ENCODE measurements at places on chromosomes 12 and 14.
A peak's percentile ranks its signal among the peaks of the same experiment; 100 is the strongest.

GRCh38 chr12:63163541-63163940 lies 12.5 kb upstream of the AVPR1A start:
- DNase-seq, result no peak

DNA sequence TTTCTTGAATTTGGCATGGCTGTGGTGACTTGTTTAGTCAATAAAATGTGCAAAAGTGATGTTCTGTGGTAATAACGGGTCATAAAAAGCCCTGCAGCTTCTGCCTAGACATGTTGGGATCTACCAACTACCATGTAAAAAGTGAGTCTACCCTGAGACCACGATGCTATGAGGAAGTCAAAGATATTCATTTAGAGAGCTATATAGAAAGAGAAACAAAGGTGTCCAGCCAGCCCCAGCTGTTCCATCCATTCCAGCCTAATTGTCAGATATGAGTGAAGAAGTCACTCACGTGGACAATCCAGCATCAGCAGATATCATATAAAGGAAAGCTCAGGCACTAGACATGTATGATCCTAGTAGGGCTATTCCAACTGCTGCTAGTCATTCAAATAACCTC lies 117.2 kb upstream of the SSTR1 start:
- DNase-seq, result no peak

GRCh38 chr12:98724384-98725155 lies 79.5 kb downstream of the APAF1 start:
- DNase-seq, result no peak

- DNase-seq, result peak; percentile 61
Measured at GRCh38 chr12:101823891-101824290, 6.9 kb downstream of the GNPTAB start.

GRCh38 chr12:754473-754820 lies 2.1 kb downstream of the WNK1 start:
- no peak for DNase-seq

DNA sequence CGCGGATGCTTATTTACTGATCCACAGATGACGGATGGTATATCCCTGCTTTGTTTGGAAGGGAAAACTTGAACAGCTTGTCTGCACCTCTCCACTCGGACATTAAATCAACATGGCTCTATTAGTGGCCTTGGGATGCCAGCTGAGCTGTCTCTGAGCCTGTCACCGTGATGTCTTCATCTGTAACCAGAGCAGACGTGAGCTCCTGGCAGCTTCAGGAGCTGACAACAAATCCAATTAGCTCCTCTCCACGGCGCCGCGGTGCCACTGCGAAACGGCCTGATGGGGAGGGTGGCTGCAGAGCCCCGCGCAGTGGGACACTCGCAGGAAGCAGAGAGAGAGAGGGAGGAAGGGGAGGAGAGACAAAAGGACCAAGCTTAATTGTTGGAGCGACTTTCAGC lies 112.3 kb downstream of the PAPOLA start:
- DNase-seq, result no peak
